ENCODE measurements at places on chromosomes 12 and 14.

GRCh38 chr12:57089271-57090245, 644 bp downstream of the NAB2 start:
- peak; percentile 67 for DNase-seq

DNA sequence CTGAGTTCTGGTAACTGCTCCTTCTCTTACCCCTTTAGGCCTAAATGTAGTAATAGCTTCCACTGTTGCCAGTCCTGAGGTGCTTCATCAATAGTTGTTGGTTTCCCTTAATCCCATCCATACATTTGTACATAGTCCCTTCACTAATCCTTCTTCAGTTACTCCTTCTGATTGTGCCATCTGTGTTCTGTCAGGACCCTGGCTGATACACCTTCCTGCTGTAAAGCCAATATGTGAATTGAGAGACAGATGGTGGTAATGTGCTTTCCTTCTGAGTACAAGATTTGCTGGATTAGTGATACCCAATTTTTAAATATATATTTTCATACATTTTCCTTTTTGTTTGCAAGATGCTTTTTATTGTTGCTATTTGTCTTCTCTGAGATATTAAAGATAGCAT, 66.4 kb downstream of the OTOGL start:
- DNase-seq = no peak

- no peak for DNase-seq
Measured at GRCh38 chr12:14876833-14877232, 8.8 kb downstream of the MGP start.

- no peak for DNase-seq
Measured at GRCh38 chr14:90624227-90624626, 192.0 kb downstream of the TTC7B start.

- DNase-seq = no peak
Measured at GRCh38 chr12:101116911-101117310, 93.1 kb downstream of the SLC5A8 start.

- DNase-seq = no peak
Measured at GRCh38 chr12:18908191-18908590, 170.3 kb downstream of the CAPZA3 start.

DNA sequence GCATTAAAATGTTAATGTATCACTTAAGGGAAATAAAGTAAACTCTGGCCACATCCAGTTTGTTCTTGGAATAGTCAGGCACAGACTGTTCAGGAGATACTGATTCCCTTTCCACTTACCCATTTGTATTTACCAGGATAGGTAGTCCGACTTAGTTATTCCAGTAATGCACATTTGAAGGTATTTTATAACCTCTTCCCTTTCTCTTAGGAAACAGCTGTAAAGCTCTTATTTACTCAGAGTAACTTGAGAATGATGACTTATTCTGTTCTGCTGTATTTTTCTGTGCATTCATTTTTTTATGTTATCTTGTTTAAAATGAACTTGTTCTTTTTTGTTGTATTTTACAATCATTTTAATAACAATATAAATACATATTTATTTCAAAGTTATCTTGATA, 78.0 kb downstream of the METTL25 start:
- no peak for DNase-seq

DNA sequence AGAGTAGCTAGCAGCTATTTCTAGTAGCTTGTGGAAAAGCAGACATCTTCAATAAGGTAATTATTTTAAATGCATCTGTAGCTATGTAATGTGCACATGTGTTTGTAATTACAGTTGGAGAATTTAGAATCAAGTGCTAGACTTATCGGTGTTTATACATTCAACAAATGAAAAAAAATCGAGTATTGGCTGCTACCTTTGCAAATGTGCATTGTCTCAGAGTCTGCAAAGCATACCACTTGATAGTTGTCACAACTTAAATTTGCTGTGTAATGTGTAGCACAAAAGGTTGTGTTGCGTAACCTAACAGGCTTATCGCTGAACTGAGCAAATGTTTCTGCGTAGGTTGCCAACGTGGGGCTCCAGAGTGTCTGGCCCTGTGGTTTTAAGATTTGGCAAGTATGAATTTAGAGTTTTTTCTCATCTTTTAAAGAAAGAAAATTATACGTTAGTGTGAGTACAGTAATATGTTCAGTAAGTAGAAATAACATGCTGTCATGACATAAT, 44.3 kb downstream of the TMTC2 start:
- no peak for DNase-seq

- no peak for DNase-seq
Measured at GRCh38 chr14:77086017-77086727, 11.9 kb upstream of the CIPC start.

GRCh38 chr14:74459289-74459946, 33.4 kb upstream of the SYNDIG1L start:
- DNase-seq = peak; percentile 22

- no peak for DNase-seq
Measured at GRCh38 chr12:122174155-122174845, at the start of gene IL31. TSS of gene IL31 (minus strand) at chr12:122174221. CDS start at chr12:122174172, 49 bp downstream.

GRCh38 chr12:67062193-67062592, 207.0 kb upstream of the CAND1 start:
- DNase-seq = no peak

- no peak for DNase-seq
Measured at GRCh38 chr14:32514236-32514635, 185.1 kb downstream of the AKAP6 start.

DNA sequence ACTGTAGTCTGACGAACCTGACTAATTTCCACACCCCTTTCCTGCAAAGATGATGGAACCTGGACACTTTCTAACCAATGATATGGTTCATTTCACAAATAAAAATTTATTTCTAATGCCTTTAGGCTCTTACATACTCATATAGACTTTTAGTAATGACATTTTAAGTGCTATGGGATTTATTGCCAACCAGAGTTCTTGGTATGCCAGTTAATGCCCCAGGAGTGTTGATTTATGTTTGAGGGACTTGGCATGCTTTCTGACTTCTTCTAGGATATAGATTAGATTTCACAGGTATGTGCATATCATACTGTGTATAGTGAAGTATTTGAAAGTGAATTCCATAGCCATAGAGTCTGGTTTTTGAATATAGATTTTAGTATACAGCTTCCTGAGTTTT, 159.5 kb downstream of the CFAP54 start:
- no peak for DNase-seq

DNA sequence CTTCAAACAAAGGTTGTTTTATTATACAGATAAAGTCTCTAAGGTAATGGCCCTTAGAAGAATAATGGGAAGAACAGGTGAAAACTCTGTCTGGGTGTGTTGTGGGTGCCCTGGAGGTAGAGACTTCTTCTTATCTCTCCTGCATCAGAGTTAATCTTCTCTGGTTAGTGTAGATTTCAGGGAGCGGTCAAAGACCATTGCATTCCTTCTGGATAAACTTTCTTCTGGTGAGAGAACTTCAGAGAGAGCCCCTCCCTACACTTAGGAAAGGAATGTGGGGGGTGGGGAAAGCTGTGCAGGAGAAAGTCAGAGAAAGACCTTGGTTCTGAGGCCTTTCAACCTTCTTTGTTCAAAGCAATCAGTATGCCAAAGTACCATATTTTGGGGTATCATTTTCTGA, 658.5 kb downstream of the DIO2 start:
- DNase-seq = no peak

Measured in activated CD4-positive, alpha-beta T cell treated with anti-CD3 and anti-CD28 coated beads, Interleukin-10, Interleukin-2, amounts not matched to agents 100 ng/mL and 50 ng/mL, durations not matched to agents 16 hours and 8 hours (primary cell).